Keratinocyte (primary cell): ENCODE measurements at places on chromosomes 12 and 14.

- no peak for DNase-seq
Measured at GRCh38 chr14:38646391-38646790, 390.5 kb upstream of the CLEC14A start.

GRCh38 chr12:98653866-98654493 is 8.9 kb downstream of the APAF1 start:
- no peak for DNase-seq

DNA sequence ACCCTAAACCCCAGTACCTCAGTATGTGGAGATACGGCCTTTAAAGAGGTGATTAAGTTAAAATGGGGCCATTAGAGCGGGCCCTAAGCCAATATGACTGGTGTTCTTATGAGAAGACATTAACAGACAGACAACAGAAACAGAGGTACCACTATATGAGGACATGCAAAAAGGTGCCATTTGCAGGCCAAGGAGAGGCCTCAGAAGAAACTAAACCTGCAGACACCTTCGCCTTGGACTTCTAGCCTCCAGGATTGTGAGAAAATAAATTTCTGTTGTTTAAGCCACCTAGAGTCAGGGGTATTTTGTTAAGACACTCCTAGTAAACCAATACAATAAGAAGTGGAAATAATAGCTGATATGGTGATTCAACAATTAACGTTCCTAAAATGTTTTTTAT is 32.6 kb downstream of the PTPRB start:
- no peak for DNase-seq

DNA sequence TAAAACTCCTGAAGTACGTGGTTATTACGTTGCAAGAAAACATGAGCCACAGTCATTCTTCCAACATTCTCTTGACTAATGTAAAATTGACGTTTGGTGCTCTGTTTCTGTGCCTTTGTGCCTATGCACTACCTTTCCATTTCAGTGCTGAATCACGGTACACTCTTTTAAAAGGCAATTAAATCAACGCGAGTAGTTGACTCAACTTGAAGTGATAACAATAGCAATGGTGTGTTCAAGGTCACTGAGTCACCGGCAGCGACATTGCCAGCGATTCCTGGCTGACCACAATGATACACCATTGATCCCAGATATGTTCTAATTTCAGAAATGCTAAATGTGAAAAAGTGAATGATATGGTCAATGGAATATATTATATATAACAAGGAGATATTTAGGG is 17.8 kb downstream of the AK7 start:
- DNase-seq: no peak

- no peak for DNase-seq
Measured at GRCh38 chr12:73352826-73353225, 1080.7 kb downstream of the TRHDE start.

GRCh38 chr12:6471989-6472360 is 1.5 kb upstream of the VAMP1 start:
- no peak for DNase-seq

- DNase-seq: no peak
Measured at GRCh38 chr12:53053218-53054111, 3.6 kb downstream of the TNS2 start.

GRCh38 chr12:59082952-59083351 is 162.6 kb upstream of the LRIG3 start:
- DNase-seq: no peak

DNA sequence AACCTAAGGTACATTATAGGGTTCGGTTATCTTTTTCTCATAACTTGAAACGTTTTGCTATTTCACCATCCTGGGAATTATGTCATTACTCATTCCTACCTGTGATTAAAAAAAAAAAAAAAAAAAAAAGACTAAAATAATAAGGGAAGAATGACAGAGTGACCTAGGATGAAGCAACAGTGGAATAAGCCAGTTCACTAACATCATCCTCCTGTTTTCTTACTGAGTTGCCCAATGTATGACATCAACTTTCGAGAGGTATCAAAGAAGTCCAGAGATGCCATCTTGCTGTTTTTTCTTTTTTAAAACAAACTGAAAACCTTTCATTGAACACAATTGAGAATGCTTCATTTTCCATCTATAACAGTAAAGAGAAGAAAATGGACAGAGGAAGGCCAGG is 42.8 kb downstream of the AMN start:
- DNase-seq: no peak

GRCh38 chr14:94992046-94992445 is 165.3 kb downstream of the DICER1 start:
- DNase-seq: no peak

DNA sequence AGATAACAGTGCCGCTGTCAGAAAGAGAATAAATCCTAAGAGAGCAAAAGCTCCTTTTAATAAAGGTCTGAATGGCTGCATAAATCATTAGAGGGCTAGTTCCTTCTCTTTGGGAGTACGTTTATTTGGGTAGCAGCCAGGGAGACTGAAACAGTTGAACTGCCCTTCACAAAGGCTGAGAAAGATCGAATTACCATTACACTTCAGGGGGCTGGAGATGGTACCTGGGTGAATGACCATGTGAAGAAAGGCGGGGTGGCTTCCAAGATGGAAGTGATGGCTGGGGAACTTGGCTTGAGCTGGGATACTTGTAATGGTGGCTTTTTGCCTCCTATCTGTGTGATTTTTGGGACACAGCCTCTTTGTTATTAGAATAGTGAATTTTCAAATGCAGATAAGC is 1.7 kb upstream of the FGD4 start:
- DNase-seq: no peak

DNA sequence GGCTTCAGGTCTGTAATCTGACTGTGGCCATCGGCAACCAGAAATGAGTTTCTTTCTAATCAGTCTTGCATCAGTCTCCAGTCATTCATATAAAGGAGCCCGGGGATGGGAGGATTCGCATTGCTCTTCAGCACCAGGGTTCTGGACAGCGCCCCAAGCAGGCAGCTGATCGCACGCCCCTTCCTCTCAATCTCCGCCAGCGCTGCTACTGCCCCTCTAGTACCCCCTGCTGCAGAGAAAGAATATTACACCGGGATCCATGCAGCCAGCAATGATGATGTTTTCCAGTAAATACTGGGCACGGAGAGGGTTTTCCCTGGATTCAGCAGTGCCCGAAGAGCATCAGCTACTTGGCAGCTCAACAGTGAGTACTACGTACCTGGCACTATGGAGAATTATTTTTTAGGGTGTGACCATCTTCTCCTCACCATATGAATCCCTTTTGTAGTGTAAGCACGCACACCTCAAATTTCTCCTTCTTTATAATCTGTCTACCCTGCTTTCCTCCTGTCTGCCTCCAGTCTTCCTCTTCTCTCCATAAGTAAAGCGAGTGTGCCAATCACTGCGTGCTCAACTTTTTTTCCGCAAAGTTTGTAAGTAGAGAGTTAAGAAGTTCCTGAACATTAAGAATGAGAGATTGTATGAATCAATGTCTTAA is at the start of gene TPH2:
TPH2 (plus strand) TSS at position 118 of the 658 bp plus-strand sequence; CDS start at position 260, 142 bp downstream.
- DNase-seq: no peak

DNA sequence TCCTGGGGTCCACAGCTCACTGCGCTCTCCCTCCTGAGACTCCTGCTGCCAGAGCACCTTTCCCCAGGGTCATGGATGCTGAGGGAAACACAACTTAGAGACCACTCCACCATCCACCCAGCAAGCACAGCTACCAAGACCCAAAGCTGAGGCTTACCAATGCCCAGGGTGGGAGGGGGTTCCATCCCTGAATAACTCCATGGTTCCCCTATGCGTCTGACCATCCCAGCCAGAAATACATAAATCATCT is 36.3 kb downstream of the DAD1 start:
- no peak for DNase-seq

DNA sequence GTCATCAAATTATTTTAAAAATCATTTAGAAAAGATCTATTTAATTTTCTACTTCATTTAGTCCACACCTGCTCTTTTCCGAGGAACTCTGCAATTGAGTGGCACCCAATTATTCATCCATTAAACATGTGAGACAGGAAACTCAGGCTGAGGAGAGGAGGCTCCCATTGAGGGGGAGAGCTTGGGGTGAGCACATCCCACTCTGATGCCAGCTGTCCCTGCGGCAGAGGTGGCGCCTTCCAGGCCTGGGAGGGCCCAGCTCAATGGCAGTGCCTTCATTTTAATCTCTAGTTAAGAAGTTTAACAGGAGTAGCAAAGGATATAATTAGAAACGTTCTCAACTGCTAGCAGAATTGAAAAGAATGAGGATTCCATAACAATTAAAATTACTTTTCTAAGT is 92.0 kb downstream of the ITPR2 start:
- DNase-seq: no peak

DNA sequence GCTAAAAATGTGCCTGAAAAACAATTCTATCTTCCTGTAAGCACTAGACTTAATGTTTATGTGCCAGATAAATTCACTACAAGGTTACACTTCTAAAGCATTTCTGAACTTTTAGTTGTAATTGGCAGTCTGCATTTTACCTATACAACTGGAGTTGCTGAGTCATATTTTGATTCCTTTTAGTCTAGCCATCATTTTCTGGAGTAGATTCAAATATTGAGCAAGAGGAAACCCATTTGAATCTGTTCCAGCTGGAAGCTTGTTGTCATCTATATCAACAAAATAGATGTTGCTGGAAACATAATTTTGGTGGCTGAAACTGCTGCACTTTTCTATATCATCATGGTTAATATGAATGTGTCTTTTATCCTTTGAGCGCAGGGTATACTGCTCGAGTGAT is 122.2 kb upstream of the CCDC175 start:
- no peak for DNase-seq

DNA sequence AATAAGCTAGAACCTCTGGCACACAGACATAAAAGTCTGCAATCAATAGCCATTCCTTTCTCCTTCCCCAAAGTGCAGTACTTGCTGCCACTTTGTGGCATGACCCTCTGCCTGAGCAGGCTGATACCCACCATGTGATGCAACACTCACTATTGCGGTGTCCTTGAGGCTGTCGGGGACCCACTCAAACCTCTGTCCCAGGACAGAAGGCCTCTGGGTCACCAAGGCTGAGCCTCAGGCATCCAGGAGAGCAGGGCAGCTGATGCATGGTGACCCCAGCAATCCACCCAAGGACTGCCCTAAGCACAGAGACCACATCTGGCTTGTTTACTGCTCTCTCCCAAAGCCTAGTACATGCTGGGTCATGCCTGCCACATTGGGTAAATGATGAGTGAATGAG is 114.2 kb downstream of the DPF3 start:
- no peak for DNase-seq
